ENCODE measurements at places on chromosomes 2 and 18.

GRCh38 chr18:70229639-70230038, 24.2 kb upstream of the RTTN start:
- DNase-seq: no peak

DNA sequence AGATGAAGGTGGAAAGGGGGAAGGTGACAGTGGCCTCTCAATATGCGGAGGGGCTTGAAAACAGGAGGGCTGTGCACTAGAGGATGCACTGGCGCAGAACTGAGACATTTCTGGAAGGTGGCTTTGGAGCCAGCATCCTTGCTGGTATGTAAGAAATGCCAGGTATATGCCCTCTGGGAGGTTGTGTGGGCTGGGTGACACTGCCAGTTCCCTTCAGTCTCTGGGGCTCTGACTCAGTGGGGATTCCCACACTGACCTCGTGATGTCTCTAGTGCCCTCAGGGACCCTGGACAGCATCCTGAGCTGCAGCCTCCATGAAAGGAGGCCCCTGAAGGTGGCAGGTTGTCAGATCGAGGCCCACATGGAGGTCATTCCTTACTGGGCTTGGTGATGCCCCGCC, 74.0 kb downstream of the AGAP1 start:
- peak; percentile 29 for DNase-seq

GRCh38 chr2:202716114-202716718, 81.4 kb downstream of the FAM117B start:
- no peak for DNase-seq

- DNase-seq: no peak
These were observed 112.9 kb downstream of the LTBP1 start for GRCh38 chr2:33059471-33060156.

DNA sequence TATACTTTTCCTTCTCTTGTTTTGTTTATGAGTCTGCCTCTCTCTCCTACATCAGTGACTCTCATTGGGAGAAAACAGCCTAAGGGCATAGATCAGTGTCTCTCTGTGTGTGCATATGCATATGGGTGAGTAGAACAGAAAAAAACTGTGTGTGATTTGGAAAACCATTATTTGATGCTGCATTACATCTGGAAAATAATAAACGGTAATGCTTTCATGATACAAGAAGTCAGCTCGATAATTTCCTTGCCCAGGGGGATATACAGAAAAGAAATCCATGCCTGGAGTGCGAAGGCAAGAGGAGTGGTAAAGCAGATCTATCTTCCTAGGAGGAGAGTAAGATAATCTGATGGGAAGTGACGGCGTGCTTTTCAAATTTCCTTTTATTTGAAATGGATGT, 221.5 kb upstream of the LYPD1 start:
- DNase-seq: no peak

DNA sequence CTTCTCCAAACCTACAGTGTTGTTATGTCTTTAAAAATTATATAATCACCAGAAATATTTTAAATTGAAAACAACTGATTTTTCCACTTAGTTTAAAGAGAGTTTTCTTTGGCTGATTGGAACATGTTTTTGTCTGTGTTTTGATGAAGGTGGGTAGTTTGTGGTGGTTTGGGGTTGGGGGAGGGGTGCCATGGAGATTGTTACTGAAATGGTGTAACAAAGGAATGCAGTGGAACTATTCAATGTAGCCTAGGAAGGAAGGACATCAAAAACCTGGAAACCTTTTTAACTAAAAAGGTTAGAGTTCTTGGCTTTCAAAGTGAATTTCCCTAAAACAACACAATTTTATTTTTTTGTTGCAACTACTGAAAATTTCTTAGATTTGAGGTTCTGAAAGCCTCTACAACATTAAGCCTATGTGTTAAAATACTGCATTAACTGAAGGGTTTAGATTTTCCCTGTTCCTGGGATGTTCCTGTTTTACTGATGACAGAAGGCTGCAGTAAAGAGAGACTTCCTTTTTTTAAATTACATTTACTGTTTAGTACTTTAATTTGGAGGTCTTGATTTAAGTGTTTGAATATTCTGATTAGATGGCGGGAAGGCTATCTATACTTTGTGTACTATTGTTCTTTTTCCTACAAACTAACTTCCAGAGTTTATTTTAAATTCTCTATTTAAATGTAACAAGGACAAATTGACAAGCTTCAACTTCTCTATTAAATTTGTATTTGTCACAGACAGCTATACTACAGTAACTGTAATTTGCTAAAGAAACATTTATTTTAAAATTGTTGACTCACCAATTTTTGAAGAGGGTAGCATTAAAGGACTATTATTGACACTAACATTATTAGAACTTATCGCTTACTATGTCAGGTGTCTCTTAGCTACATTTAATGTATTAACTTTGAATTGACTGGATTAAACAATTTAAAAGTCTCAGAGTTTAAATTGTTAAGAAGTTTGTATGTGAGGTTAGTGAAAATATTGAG, 87.7 kb downstream of the LIMS1 start:
- DNase-seq: no peak
